ENCODE measurements at places on chromosomes 2 and 18.

DNA sequence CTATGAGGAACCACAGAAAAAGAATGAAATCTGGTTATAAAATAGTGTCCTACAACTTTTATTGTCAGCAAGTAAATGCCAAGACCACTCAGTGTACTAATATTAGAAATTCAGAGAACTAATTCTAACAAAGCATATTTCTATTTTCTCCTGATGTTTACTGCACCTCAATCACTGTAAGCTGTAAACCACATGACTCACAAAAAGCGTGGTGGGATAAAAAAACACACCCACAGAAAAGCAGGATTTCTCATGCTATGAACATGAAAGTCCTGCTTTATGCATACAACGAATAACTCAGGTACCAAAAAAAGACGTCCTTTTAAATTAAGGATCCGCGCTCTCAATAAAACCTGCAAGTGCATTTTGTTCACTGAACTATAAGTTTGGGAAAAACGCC is 797 bp downstream of the TXNL4A start:
- DNase-seq = no peak

- DNase-seq = no peak
Observed at GRCh38 chr2:143575340-143575739, 446.1 kb downstream of the ARHGAP15 start.

- no peak for DNase-seq
Observed at GRCh38 chr2:12759248-12759647, 42.5 kb downstream of the TRIB2 start.

GRCh38 chr2:96651793-96652192 is 9.2 kb downstream of the FER1L5 start:
- no peak for DNase-seq

GRCh38 chr2:25424426-25425028 is 82.8 kb upstream of the DNMT3A start:
- DNase-seq = no peak

DNA sequence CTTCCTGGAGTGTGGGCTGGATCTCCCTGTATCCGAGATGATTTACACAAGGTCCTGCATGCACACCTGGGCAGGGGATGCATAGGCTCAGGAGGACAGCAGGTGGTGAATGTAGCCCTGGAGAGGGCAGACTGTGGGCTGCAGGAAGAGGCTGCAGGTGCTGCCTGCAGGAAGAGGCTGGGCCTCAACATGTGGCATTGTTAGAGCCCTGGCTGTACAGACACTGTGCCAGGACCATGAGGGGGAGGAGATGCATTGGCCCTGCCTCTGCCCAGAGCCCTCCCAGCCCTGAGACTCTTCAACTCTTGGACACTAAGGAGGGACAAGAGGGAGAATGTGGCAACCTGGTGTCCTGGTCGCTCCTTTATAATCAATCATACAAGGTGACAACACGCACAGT is 392.8 kb downstream of the TNS1 start:
- no peak for DNase-seq

DNA sequence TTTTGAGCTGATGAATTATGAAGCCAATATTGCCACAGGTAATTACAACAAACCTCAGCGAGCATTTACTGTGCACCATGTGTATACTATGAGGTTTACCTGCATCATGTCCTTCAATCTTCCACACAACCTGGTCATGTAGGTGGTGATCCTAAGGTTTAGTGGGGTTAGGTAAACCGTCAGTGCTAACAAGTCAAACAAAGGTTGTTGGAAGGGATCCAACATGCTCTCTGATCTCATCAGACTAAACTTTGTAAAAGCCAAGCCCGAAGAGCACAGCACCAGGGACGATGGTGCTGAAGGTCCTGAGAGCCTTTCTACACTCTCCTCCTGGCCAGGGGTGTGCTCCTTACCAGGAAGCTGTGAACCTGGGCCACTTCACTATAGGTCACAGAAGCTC is 29.4 kb downstream of the SH3YL1 start:
- DNase-seq = no peak
